ENCODE measurements at places on chromosomes 5 and 9. TPM values are rescaled to one million over a fixed set of nuclear protein-coding genes. Genes with fewer than 3 reads are reported as not detected.
A peak's percentile ranks its signal among the peaks of the same experiment; 100 is the strongest.

OR4F3 gene
- total RNA-seq = not detected

DNA sequence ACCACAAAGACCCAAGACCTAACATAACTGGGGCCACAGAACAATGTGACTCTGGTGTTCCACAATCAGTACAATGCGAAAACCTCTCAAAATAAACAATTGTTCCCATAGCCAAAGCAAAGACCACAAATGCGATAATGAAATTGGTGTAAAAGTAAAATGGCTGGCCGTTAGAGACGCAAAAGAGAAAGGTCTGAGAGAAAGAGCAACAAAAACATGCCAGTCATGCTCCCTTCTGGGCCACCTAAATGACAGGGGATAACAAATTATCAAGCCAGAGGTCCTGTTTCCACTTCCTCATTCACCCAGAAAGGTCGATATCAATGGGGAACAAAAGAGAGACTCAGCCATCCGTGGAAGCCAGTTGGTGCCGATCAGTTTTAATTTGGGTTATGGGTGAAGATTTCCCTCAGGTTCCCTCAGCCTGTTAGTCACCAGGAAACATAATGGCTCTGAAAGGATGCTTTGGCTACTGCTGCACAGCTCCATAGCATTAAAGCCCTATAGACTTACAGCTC lies 9.2 kb upstream of the CFAP95 start:
- H3K4me3 ChIP-seq = no peak overlapping the region
- DNase-seq = no peak
- no peaks in the 10 kb centered on the region for H3K36me3 ChIP-seq
- no peak overlapping the region for H3K27ac ChIP-seq
- H3K4me1 ChIP-seq = no peaks in the 10 kb centered on the region

GRCh38 chr9:124780757-124781151 lies 3.8 kb downstream of the OLFML2A start:
- DNase-seq = no peak
- no peaks in the 10 kb centered on the region for H3K36me3 ChIP-seq
- no peaks in the 10 kb centered on the region for H3K27me3 ChIP-seq
- H3K27ac ChIP-seq = peak overlapping the region; percentile 53

GRCh38 chr5:34915139-34915855 lies at the start of the genes BRIX1 and RAD1:
Gene BRIX1 (plus strand): TSS chr5:34915711. CDS start chr5:34915739, 28 bp downstream.
Gene RAD1 (minus strand): TSS chr5:34915504. CDS start chr5:34914892, 612 bp downstream.
- H3K27ac ChIP-seq = peak within 1 kb of the TSS; percentile 92
- peak; percentile 93 for DNase-seq
- no peaks in the 10 kb centered on the region for H3K27me3 ChIP-seq
- H3K36me3 ChIP-seq = no peaks in the 10 kb centered on the region
- H3K4me3 ChIP-seq = peak within 1 kb of the TSS; percentile 96

- no peak for DNase-seq
- no peak overlapping the region for H3K4me3 ChIP-seq
- H3K27me3 ChIP-seq = no peaks in the 10 kb centered on the region
- no peaks in the 10 kb centered on the region for H3K36me3 ChIP-seq
- no peak overlapping the region for H3K27ac ChIP-seq
- no peaks in the 10 kb centered on the region for H3K4me1 ChIP-seq
Measured at GRCh38 chr9:113945784-113946183, 69.7 kb downstream of the ZNF618 start.

DNA sequence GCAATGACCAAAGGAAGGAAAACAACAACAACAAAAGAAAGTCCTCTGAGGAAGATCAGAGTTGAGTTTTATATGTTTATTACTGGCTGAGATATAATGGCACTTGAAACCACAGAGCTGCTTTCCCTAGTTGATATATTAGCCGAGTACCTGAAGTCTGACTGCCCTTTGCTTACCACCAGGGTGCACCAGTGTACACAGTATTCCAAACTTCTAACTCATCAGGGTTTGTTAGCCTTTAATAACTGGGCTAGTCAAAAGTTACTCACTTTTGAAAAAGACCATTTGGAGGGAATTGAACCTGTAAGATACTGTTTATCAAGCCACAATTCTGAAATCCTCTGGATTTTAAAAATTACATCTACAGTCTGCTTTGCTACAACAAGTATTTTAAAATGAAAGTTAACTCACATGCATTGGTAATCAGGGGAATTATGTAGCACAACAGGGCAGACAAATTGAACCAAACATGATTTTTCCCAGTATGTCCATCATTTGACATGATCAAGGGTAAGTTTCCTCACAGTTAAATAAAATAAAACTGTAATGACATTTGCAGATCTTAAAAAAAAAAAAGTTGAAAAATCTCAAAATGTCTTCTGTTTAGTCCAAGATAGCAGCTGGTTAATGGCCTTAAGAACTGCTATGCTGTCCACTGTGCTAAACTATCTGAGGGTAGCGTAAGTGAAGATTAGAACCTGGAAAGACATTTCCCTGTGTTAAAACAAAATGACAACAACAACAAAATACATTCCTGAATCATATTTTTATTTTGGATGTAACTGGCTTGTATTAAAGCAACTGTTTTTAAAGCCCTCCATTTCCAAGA lies 57.3 kb upstream of the C6 start:
- H3K36me3 ChIP-seq = no peaks in the 10 kb centered on the region
- H3K4me1 ChIP-seq = no peaks in the 10 kb centered on the region
- no peak overlapping the region for H3K4me3 ChIP-seq
- H3K27ac ChIP-seq = no peak overlapping the region

DNA sequence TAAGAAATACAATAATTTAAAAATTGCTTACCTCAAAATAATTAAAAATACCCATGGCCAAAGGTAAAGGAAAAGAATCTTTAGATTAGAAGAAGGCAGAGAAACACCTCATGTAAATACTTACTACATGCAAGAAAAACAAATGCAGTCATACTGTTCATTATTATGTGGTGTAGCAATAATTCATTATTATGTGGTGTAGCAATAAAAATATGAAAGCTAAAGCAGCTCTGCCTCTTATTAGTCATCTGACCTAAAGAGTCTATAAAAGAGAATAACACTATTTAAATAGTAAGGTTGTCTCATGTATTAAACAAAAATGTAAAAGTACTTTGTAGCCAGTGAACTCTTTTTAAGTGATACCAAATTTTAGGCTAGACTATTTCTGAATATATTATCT lies 6.6 kb downstream of the DTWD2 start:
- DNase-seq = no peak
- H3K4me1 ChIP-seq = peaks cover 4% of the 10 kb centered on the region
- H3K27ac ChIP-seq = no peak overlapping the region

GRCh38 chr9:126147186-126147935 lies 179.3 kb upstream of the MVB12B start:
- no peak overlapping the region for H3K4me3 ChIP-seq
- H3K27me3 ChIP-seq = peaks cover 16% of the 10 kb centered on the region
- no peaks in the 10 kb centered on the region for H3K4me1 ChIP-seq

GRCh38 chr5:142816531-142817430 lies 46.6 kb downstream of the ARHGAP26 start:
- no peaks in the 10 kb centered on the region for H3K27me3 ChIP-seq
- H3K4me1 ChIP-seq = peaks cover 75% of the 10 kb centered on the region
- no peaks in the 10 kb centered on the region for H3K36me3 ChIP-seq

DNA sequence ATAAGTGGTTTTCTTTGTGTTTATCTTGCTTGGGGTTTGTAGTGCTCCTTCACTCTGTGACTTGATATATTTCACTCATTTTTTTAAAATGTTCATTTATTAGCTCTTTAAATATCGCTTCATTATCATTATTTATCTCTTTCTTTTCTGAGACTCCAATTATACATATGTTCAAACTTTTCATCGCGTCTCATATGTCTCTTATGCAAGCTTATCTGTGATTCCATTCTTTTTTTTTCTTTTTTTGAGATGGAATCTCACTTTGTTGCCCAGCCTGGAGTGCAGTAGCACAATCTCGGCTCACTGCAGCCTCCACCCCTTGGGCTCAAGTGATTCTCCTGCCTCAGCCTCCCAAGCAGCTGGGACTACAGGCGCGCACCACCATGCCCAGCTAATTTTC lies 73.9 kb upstream of the GABRP start:
- no peak overlapping the region for H3K27ac ChIP-seq
- H3K27me3 ChIP-seq = no peaks in the 10 kb centered on the region
- no peaks in the 10 kb centered on the region for H3K36me3 ChIP-seq
- H3K4me1 ChIP-seq = no peaks in the 10 kb centered on the region

- DNase-seq = no peak
- H3K4me3 ChIP-seq = peak overlapping the region; percentile 6
- H3K4me1 ChIP-seq = no peaks in the 10 kb centered on the region
- H3K27me3 ChIP-seq = no peaks in the 10 kb centered on the region
Measured at GRCh38 chr9:87336914-87337333, 160.7 kb upstream of the DAPK1 start.
